ENCODE measurements at places on chromosomes 16 and 17.

DNA sequence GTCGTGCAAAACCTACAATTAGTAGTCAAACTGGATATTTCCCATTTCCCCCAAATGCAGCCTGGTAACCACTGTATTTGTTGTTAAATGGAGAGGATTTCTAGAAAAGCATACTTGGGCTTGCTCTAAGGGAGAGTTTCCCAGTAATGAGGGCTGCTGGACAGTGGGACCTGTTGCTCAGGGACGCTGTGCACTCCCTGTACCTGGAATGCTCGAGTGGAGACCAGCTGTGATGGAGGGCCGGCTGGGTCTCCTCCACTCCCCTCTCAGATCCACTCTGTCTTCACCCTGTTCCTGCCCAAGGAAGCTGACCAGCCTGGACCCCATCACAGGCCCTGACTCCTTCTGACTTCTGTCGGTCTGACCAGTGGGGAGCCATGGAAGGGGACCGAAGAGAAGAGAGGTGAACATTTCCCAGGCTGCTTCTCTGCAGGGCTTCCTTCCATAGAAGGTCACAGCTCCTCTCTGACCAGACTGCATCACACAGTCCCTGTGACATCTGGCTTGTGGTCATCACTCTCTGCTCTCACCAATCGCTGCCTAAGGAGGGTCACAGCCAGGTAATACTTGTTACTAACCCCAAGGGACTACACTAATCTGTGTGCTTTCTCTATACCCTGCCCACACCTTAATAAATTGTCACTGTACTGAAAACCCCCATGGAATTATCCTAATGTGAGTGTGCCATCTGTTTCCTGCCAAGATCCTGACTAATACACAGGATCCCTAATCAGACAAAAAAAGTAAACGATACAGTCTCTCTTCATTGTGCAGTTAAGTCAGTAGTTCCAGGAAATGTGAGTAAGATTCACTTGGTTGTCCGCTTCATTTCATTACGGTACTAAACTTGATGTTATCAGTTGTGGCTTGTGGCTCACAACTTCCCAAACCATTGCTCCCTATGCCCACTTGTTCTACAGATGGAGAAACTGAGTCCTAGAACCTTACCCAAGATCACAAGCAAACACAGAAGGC, 102.4 kb downstream of the CCT6B start:
- no peak for DNase-seq

GRCh38 chr17:35735036-35735805, 3.8 kb downstream of the RASL10B start:
- no peak for DNase-seq

DNA sequence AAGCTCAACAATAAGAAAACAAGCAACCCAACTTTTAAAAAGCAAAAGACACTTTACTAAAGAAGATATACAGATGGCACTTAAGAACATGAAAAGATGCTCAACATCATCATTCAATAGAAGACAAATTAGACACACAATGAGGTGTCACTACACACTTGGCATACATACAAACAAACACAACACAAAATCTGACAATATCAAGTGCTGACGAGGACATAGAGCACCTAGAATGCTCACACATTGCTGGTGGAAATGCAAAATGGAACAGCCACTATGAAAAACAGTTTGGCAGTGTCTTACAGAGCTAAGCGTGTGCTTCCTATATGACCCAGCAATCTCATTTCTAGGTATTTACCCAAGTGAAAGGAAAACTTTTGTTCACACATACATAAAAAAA, 18.9 kb downstream of the RPRML start:
- no peak for DNase-seq

- no peak for DNase-seq
Measured at GRCh38 chr17:74342224-74342623, 16.2 kb downstream of the KIF19 start.

DNA sequence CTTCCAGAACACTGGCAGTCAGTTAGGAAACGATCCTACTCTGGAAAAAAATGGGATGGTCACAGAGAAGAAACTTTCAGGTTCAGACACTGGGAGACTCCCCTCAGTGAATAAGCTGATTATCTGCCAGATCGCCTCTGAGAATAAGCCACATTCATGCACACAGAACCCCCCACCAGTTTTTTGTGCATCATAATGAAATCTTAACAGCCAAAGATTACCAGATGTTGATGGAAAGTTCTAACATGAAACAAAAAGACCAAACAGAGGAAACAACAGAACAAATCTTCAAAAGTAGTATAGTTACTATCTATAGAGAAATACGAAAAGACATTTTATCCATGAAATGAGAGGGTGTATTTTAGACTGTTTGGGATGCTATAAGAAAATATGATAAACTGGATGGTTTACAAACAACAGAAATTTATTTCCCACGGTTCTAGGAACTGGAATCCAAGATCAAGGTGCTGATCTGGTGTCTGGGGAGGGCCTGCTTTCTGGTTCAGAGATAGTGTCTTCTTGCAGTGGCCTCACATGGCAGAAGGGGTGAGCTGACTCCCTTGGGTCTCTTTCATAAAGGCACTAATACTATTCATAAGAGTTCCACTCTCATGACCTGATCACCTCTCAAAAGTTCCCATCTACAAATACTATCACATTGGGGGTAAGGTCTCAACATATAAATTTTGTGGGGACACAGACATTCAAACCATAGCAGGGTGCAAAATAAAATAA, 8.0 kb upstream of the AMZ2 start:
- no peak for DNase-seq

All from GM12864 (cell line).